ENCODE measurements at places on chromosomes 2 and 18.

DNA sequence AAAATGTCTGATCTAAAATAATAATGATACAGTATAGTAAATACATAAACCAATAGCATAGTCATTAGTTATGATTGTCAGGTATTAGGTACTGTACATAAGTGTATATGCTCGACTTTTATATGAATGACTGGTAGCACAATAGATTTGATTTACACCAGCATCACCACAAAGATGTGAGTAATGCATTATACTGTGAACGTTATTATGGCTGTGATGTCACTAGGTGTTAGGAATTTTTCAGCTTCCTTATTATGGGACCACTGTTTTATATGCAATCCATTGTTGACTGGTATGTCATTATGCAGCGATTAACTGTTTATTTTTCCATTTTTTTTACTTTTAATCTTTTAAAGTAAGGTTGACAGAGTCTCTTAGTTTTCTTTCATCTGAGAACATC, 23.7 kb downstream of the ATP9B start:
- no peak for DNase-seq

DNA sequence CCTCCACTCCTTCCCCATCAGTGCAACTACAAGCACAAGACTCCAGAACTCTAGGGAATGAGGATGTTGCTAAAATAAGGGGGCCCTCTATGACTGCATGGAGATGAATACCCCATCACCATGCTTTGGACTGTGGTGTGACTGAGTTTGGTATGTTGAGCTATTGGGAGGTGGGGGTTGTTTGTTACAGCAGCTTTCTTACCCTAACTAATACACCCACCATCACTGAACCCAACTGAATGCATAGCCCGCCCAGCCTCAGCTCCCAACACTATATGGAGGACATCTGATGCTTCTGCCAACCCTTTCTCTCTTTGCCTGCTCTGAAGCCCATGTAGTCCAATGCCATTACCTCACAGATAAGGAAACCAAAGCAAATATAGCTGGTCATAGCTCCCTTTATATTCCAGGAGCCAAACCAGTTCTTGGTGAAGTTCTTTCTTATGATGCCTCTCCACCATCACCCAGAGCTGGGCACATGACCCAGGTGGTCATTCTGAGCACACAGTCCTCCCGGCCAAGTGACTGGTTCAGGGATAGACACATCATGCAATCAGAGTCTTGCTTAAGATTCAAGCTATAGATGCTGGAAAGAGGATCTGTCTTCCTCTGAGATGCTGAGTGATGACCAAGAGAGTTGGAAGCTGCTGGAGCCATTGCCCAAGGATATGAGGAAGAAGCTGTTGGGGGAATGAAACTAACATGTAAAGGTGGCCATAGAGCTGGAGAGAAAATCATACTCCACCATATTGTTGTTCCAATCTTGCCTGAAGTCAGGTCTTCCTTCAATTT, 155.6 kb upstream of the HAAO start:
- DNase-seq, result no peak

GRCh38 chr2:24907116-24907515, 12.9 kb downstream of the ADCY3 start:
- DNase-seq, result no peak

- DNase-seq, result no peak
Measured at GRCh38 chr2:78768016-78768415, 257.5 kb upstream of the REG3G start.

GRCh38 chr18:22399949-22400348, 17.8 kb downstream of the CTAGE1 start:
- no peak for DNase-seq

DNA sequence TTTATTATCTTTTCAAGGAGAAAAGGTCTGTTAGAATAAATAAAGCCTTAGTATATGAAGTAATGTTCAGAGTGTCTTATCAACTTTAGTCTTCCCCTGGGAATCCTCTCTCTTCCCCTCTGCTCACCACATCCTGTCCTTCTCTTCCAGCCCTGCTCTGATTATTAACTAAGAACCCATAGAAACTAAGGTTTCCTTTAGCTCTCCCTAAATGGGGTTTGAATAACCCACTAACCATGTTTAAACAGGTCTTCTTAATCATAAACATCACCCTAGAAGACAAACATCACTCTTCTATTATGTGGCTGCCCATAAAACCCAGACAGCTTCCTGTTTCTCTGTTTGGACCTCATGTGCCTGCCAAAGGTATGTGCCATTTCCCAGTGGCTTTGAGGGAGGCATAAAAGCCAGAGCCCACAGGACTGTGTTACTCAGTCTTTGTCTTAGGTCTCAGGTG, 50.1 kb downstream of the SLC14A1 start:
- no peak for DNase-seq

DNA sequence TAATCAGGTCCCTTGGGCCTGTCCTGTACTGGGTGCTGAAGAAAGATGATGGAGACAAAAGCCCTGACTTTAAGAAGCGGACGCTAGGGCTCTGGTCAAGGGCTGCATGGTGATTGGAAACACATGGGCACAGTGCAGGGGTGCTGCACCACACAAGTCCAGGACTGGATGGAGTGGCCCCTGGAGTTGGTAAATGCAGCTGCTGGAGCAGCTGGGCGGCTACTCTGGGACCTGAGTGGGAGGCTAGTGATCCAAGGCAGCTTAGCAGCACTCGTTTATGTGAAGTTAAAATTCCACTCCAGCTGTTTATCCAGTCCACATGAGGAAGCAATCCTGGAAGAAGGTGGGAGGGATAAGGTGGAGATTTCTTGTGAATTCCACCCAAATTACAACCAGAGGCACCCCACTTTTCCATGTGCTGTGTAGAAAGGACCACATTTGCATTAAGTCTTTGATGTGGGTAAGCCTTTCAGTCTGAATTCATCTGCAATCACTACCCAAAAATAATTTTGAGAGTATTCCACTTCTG, 24.9 kb downstream of the MERTK start:
- DNase-seq, result no peak

- DNase-seq, result no peak
Measured at GRCh38 chr2:17302281-17302680, 216.0 kb downstream of the RAD51AP2 start.

DNA sequence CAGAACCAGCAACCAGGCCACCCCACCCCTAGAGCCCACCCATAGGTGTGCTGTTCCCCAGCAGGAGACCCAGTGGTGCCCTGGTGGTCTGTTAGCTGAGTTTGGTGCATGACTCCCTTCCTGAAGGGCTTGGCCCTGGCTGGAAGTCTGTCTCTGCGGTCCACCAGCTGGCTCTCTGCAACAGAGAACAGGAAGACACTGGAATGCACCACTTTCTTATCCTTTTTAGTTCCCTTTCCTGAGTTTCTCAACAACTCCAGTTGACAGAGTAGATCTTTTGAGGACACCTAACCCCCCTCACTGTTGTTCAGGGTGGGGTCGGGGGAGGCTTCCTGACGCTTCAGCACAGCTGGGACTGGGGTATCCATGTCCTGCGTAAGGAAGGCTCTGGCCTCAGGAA, 11.9 kb upstream of the RPL37A start:
- DNase-seq, result no peak

DNA sequence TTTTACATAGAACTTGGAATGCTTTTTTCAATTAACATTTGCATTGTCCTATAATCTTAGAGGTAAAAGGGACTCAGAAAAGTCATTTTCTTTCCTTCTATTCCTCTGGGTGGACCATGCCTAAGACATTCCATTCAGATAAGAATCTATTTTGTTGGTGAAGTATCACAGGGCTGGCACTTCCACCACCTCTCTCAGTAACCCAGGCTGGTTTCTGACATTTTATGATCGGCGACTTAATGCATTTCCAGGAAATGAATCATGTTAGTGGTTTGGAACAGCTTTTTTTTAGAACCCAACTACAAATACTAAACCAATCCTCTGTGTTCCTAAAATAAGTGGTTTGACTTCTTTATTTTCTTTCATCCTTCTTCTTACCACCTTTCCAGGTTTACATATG, 27.0 kb downstream of the GAD1 start:
- no peak for DNase-seq

- DNase-seq, result no peak
Measured at GRCh38 chr18:79608999-79609461, 70.6 kb upstream of the CTDP1 start.

DNA sequence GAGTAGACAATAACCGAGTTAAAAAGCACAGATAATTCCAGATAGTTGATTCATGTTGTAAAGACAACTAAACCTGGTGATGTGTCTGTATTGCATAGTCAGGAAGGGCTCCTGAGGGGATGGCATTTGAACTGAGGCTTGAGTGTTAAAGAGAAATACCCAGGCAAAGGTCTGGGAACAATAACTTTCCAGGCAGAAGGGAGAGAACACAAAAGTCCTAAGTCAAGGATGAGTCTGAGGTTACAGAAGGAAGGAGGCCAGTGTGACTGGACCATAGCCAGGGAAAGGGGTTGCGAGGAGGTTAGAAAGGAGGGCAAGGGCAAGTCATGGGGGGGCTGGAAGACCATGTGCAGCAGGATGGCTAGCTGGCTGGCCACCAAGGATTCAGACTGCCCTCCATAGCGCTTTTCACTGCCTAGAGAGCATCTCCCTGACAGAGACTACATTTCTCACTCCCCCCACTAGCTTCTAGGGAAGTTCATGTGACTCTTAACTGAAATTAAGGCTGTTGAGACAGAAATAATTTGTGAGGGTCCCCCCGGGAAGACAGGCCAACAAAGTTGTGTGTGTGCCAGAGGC, 135.5 kb upstream of the CREB1 start:
- no peak for DNase-seq

DNA sequence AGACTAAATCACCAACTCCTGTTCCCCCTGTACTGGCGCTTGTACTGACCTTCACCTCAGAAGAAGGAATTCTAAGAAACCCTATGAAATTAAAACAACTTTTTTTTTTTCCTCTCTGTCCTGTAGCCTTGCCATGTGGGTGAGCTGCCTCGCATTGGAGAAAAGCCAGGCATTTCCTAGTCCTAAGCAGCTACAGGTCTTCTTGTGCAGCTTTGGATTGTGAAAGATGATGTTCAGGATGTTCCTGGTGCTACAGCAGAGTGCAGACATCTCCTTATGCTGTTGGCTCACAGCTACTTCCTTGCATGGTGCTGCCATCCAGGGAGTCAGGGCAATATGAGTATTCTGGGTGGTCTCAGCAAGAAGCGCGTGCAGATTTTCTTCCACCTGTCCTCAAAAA, 11.9 kb downstream of the PIK3C3 start:
- no peak for DNase-seq

GRCh38 chr18:231563-231962, 36.3 kb downstream of the THOC1 start:
- no peak for DNase-seq

DNA sequence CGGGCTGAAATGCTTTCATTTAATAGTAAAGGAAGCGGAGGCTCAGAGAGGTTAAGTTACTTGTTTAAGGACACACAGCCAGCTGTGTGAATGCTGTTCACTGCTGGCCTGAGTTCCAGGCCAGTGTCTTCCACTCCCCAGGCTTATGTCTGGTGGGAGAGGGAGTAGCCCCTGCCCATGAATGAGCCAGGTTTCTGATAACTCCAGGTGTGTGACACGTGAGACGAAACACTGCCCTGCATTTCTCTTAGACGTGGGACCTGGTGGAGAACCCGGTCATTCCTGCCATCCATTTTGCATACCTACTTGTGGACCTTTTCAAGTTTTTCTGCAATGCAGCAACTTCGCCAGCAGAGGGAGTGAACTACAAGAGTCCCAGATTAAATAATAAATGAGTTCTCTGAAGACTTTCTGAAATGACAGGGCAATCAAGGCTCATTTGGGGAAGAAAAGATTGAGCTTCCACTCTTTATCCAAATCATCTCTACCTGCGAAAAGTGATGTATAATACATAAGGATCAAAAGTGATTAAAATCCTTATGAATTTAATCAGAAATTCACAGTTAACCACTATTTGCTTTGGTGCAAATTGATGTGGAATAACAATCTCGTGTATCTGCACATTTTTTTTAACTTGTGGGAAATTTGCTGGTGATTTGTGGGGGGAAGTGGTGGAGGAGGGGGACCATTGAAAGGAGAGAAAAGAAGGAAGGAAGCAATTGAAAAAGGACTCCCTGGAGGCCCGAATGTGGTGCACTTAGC, 79.4 kb upstream of the ASB18 start:
- peak; percentile 23 for DNase-seq

- DNase-seq, result no peak
Measured at GRCh38 chr2:31987454-31988220, 23.2 kb downstream of the MEMO1 start.

DNA sequence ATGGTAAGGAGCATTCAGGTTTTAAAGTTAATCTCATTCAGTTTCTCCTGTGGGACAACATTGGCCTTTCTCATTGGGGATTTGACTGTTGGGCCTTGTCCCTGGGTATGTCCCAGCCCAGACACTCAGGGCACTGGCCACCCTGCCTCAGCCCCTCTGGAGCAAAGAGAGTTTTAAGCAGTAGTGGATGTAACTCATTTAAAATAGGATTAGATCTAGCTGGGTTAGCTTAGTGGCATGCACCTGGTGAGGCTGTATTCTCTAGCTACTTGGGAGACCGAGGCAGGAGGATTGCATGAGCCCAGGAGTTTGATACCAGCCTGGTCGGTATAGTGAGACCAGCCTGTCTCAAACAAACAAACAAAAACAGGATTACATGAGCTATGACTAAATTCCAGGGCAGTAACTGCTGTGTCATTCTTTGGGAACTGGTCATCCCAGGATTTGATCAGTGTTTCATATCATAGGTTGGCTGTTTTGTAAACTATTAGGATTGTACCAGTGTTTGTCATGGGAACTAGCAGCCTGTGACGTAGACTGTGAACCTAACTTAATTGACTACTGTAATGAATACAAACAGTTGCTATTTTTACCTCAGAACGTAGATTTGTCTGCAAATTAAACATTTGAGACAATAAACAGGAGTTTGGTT, 12.5 kb downstream of the INPP4A start:
- no peak for DNase-seq

GRCh38 chr2:61177727-61178549, 15.9 kb downstream of the C2orf74 start:
- peak; percentile 37 for DNase-seq

GRCh38 chr18:54647176-54647575, 56.1 kb downstream of the DYNAP start:
- no peak for DNase-seq

DNA sequence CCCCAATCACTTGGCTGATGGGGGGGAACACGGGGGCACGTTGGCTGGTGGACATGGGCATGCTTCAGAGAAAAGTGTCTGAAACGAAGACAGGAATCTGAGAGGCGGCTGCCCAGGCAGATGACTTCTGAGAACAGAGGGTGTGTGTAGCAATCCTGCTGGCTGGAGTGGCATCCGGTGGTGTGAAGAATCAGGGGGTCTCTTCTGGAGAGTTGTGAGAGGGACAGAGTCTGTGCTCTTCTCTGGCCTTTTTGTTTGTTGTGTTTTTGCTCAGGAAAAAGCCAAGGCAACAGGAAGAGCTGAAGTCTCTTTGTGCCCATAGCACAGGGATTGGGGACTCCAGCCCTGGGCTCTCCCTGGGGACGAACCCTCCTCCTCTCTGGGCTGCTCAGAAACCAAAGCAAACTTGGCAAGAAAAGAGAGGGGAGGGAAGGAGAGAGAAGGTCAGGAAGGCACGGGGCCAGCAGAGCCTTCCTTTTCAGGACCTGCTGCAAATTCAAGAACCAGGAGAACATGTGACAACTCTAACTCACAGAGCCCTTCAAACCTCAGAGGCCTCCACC, 97.0 kb upstream of the SMAD2 start:
- no peak for DNase-seq

GRCh38 chr2:186431306-186431705, 54.8 kb upstream of the ZC3H15 start:
- no peak for DNase-seq

- no peak for DNase-seq
Measured at GRCh38 chr2:179354739-179355537, 90.3 kb upstream of the SESTD1 start.
